Left lobe of liver (tissue), 2 donors: ENCODE measurements at places on chromosomes 11 and 22.
A peak's percentile ranks its signal among the peaks of the same experiment; 100 is the strongest.

DNA sequence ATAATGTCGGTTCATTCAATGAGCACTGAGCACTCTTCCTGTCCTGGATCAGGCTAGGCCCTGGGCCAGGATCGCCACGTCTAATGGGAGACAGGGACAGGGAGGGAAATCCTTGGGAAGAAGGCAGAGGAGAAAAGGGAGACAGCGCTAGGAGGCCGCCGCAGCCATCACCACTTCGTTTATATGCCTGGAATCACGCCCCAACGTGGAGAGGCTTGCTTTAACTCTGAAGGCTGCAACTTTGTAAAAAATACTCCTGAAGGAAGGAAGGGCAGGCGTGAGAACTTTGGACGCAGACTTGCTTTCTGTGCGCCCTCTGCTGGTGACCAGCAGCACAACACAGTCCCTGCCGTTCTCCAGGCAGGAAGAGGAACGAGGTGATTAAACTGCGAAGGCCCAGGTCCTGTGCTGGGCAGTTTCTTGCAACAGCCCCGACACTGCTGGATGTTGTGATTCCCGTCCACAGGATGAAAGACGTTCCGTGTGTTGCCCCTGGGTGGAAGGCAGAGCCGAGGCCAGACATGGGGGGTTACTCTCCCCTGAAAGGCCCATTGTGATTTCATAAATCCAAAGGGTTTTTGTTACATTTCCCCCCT lies 22.1 kb downstream of the RIBC2 start:
- DNase-seq = peak; percentile 88

GRCh38 chr22:44042249-44043218 lies 18.4 kb downstream of the PARVB start:
- DNase-seq = no peak

- DNase-seq = no peak
These were observed 215.7 kb upstream of the CTSC start for GRCh38 chr11:88553204-88553603.

DNA sequence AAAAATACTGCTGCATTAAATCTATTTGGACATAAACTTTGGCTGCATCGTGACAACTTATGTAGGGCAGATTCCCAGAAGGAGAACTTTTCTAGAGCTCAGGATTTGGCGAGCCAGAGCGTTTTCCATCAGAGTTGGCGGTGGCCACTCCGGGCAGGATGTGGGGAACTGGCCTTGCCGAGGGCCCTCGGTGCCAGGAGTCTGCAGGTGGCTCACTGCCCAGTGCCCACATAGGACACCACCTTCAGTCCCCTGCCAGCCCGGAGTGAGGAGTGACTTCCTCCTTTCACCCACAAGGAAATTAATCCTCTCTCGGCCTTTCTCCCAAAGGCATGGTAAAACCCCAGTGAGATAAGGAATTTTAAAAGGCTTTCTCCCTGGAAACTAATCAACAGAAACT lies 1.6 kb upstream of the LGALS2 start:
- peak; percentile 80 for DNase-seq

DNA sequence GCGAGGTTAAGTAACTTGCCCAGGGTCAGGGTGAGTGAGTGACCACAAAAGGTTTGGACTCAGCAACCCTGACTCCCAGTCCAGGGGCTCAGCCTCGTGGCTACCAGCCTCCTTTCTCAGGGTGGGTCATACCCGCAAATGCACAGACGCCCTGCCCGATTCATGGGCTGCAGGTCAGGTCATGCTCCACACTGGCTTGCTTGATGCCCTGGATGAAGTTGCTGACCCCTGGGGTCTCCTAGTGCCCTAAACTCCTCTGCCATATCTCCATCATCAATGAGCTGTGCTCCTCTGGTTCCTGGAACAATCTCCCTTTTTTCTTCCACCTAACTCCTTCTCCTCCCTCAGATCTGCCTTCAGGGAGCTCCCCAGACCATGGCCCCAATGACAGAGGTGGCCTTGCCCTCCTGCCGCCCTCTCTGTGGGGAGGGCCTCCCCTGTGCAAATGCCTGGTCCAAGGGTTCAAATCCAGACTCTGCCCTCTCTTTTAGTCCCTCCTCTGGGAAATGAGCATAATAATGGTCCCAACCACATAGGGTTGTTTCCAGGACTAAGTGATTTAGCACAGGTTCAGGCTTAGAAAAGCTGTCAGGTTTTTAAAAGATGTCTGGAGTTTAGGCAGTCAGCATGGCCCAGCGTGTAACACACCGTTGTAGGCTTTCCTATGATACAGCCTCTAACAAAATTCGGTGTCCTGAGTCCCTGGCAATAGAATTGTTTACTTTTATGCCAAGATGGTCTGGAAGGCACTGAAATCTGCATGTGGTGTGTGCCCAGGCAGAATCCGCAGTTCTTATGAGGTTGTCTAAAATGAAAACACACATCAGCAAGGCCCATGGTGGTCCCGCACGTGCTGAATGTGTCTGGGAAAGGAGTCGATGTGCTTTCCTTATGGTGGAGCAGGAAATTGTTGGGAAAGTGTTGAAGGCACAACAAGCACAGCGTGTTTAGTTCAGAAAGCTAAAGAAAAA lies 63.6 kb downstream of the CD82 start:
- peak; percentile 43 for DNase-seq

- no peak for DNase-seq
These were observed 21.5 kb downstream of the POLR3H start for GRCh38 chr22:41522813-41523212.
